ENCODE measurements at places on chromosomes 6 and 20.

DNA sequence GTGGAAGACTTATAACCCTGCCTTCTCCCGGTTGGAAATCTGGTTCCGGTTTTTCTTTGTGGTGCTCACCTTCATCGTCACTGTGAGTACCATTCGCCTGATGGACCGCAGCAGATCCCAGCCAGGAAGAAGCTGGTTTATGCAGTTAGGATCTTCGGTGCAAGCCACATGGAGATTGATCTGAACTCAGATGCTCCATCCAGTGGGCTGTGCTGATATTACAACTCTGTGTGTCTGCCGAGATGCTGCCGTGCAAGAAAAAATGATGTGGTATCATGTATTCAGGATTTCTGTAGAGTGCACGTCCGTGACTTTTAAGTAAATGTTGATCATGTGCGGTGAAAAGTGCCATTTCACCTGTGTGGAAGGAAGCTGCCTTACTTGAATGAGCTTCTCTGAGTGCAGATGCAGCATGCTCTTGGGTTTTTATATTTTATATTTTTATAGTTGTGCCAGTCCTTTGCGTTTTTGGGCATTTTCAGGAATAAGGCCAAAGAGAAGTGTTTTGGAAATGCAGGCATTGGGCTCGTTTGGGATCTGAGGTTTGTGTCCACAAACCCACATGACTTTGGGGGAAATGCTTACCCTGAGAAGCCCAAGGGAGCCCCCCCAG is 39.2 kb downstream of the DYNLT1 start:
- peak; percentile 42 for DNase-seq

DNA sequence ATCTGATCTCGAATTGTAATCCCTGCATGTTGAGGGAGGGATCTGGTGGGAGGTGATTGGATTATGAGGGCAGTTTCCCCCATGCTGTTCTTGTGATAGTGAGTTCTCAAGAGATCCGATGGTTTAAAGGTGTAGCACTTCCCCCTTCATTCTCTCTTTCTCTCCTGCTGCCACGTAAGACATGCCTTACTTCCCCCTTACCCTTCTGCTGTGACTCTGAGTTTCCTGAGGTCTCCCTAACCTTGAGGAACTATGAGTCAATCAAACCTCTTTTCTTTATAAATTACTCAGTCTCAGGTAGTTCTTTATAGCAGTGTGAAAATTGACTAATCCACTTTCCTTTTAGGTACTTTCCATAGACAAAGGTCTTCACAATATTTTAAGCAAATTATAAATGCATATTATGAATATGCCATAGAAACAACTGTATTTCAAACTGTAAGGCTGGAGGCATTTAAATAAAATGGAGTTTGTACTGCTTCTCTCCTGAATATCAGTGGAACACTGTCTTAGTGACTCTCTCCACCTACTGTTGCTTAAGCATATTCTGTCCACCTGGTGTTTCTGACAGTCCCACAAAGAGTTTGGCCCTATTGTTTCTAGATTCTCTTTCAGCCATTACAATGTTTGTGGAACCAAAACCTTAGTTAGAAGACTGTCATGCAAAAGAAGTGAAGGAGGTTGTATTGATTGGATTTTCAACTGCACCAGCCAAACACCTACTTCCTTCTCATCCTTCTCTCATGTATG is 24.3 kb upstream of the IL17A start:
- DNase-seq: no peak

GRCh38 chr6:161319231-161319630 is 45.4 kb upstream of the AGPAT4 start:
- DNase-seq: no peak

GRCh38 chr6:69696273-69696672 is 100.5 kb downstream of the LMBRD1 start:
- no peak for DNase-seq

GRCh38 chr20:10636326-10636818 is 37.4 kb downstream of the JAG1 start:
- DNase-seq: no peak

- DNase-seq: no peak
Measured at GRCh38 chr6:17817763-17818162, 111.0 kb upstream of the NUP153 start.

DNA sequence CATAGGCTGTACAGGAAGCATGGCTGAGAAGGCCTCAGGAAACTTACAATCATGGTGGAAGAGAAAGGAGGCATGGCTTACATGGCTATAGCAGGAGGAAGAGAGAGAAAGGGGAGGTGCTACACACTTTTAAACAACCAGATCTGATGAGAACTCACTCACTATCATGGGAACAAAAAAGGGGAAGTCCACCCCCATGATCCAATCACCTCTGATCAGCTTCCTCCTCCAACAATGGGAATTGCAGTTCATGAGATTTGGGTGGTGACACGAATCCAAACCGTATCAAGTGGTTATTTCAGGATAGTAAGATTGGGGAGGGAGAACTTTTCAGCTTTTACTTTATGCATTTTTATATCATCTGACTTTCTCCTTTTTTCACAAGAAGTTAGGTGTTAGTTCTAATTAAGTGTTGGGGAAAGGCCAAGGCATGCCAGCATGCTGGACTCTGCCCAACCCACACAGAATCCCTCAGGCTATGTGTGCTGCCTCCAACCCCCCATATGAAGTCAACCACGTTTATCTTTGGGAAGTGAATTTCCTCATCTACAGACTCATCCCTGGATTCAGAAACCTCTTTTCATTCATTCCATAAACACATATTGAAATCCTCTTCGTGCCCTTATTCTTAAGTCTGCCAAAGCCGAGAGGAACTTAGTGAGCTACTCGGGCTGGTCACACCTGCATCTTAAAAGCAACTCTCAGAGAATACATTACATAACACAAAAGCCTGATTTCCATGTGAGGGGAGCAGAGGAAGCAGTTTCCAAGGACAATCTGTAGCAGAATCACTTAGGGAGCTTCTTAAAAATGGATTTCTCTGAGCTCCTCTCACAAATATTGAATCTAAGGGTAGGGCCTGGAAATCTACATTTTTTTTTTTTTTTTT is 16.7 kb upstream of the CLIC5 start:
- no peak for DNase-seq

DNA sequence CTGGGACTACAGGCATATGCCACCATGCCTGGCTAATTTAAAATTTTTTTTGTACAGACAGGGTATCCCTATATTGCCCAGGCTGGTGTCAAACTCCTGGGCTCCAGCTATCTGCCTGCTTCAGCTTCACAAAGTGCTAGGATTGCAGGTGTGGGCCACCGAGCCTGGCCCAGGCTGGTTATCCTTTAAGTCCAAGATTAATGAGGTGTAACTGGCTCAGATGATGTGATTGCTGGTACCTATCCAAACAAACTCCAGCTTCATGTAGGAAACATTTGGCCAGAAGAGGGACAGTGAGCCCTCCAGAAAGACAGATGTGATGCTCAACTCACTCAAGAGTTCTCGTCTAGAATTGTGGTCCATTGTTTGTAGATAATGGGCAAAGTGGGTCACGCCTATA is 9.2 kb upstream of the ZNF318 start:
- no peak for DNase-seq

DNA sequence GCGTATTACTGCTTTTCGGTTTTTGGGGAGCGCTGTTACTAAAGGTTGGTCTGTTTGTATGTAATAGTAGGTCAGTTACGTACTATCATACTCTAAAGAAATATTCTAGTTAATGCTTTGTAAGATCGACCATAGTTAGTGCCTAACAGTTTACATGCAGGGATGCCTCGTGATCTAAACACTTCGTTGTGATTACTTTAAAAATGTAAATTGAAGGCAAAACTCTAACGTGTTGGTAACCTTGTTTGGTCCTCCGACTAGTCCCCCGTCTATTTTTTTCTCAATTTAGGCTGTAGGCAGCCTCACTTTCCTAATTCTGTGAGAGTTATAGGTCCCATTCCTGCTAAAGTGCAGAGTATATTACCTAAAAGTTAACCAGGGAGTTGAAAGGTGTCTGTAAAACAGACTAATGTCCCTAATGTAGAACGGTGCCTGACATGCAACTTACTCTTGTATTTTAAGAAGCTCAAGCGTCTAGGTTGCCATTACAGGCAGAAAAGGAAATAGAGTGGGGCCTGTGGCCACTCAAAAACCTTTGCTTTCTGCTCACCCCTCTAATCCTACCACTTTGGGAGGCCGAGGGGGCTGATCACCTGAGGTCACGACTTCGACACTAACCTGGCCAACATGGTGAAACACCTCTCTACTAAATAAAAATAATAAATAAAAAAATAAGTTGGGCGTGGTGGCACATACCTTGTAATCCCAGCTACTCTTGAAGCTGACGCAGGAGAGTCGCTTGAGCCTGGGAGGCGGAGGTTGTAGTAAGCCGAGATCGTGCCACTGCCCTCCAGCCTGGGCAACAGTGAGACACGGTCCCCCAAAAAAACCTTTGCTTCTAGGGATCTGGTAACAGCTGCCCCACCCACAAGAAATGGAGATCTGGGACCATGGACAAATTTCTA is 37.8 kb downstream of the HFE start:
- no peak for DNase-seq

DNA sequence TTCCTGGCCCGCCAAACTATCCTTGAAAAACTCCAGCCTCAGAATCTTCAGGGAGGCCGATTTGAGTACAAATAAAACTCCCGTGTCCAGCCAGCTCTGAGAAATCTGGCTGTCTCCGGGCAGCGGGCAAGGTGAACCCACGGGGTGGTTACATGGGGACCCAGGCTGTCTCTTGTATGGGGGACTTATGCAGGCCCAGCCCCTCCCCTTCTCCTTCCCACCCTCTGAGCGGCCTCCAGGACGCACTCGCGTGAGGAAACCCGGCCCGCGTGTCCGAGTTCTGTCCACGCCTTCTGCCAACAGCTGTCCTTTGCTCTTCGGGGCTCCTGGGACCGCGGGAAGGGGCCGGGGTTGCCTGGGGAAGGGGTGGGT is 36.3 kb upstream of the BLCAP start:
- no peak for DNase-seq

GRCh38 chr6:155154158-155154830 is 109.5 kb upstream of the CLDN20 start:
- no peak for DNase-seq

- no peak for DNase-seq
Measured at GRCh38 chr20:4451487-4452081, 270.1 kb upstream of the PRND start.

DNA sequence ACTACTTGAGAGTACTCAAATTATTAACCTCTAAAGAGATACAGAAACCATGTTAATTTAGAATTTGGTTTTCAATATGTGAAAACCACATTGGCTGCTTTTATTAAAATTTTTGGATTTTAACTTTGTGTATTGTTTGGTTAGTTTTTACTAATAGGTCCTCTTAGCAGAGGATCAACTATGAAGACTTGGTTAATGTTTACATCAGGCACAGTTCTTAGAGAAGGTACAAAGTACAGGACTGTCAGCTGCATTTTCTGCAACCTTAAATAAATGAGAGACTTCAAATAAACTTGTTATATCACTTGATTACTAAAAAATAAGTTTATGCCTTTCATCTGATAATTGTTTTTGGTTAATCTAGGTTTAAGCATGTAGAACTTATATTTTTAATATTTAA is 89.1 kb downstream of the PHF3 start:
- DNase-seq: no peak

- no peak for DNase-seq
Measured at GRCh38 chr6:30793521-30794194, 49.3 kb upstream of the IER3 start.

GRCh38 chr20:64244281-64244805 is 11.2 kb upstream of the PCMTD2 start:
- DNase-seq: no peak

- DNase-seq: no peak
Measured at GRCh38 chr6:120260636-120261035, 911.1 kb upstream of the MAN1A1 start.

DNA sequence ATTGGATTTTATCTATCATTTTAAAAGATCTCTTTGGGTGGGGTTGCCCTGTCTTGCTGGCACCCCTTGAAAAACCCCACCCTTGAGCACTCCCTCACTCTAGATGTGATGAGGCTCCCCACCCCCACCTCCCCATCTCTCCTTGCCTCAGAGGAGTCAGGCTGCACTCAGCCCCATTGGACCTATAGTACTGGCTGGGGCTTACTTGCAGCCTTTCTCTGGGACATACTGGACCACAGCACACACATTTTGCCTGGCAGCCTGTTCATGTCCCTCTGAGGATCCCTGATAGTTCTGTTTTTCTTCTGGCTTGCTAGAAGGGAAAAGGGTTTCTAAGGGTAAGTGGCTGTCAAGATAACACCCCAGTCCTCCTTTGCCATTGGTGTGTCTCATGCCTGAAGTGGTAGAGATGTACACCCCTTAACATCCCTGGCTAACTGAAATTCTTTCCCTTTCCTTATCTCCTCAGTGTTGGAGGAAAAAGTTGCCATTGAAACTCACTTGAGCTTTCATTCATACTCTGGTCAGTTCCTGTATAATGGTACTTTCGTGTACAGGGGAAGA is 553.4 kb upstream of the CITED2 start:
- no peak for DNase-seq

DNA sequence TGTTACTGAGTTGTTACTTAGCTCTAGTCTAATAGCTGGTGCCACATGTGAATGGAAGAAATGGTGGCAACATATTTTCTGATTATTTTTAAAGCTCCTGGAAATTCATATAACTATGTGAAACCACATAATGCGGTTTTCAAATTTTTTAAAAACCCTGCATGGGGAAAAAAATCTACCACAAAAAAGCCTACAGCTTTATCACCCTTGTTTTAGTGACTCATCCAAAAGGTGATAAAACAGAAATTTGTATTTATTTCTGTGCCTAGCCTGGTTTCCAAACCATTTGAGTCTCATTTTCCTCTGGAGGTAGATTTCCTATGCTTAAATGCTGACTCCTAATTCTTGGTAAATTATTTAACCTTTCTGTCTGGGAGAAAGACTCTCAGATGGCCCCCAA is 5.4 kb upstream of the FBXO30 start:
- no peak for DNase-seq

- DNase-seq: no peak
Measured at GRCh38 chr6:137950581-137950980, 83.5 kb downstream of the TNFAIP3 start.

GRCh38 chr6:17923401-17923863 is 64.0 kb downstream of the KIF13A start:
- DNase-seq: no peak

DNA sequence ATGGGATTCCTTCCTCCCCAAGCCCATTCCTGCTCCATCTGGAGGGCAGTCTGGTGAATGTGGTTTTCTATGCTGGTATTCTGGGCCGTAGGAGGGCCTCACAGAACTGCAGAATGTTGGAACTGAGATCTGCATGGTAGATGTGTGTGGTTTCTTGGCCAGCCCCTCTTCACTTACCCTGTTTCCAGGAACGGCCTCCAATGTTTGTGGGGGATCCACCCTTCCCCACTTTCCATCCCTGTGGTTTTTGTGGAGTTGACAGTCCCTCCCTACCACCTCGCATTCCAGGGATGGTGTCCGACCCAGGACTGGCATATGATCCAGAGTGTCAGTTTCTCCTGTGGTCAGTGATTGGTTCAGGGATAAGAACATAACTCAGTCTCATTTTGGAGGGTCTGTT is 26.7 kb upstream of the TMEM14A start:
- DNase-seq: no peak

DNA sequence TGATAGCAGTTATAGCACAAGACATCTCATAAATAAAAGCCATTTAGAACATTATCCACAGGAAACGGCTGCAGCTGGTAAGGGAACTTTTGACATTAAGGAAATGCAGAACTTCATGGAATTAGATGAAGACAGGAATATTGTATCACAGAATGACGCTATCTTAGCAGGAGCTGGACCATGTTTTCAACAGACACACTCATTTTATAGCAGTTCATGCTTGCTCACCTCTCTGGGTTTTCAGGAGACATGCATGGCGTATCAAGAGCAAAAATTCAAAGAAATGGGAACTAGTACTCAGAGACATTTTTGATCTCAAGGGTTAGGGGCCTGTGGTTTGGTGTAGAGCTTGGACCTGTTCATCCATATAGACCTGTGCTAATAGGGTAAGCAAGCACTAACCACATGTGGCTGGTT is 125.0 kb downstream of the FYN start:
- DNase-seq: no peak
